ENCODE measurements at places on chromosomes 16 and 17.
A peak's percentile ranks its signal among the peaks of the same experiment; 100 is the strongest.

DNA sequence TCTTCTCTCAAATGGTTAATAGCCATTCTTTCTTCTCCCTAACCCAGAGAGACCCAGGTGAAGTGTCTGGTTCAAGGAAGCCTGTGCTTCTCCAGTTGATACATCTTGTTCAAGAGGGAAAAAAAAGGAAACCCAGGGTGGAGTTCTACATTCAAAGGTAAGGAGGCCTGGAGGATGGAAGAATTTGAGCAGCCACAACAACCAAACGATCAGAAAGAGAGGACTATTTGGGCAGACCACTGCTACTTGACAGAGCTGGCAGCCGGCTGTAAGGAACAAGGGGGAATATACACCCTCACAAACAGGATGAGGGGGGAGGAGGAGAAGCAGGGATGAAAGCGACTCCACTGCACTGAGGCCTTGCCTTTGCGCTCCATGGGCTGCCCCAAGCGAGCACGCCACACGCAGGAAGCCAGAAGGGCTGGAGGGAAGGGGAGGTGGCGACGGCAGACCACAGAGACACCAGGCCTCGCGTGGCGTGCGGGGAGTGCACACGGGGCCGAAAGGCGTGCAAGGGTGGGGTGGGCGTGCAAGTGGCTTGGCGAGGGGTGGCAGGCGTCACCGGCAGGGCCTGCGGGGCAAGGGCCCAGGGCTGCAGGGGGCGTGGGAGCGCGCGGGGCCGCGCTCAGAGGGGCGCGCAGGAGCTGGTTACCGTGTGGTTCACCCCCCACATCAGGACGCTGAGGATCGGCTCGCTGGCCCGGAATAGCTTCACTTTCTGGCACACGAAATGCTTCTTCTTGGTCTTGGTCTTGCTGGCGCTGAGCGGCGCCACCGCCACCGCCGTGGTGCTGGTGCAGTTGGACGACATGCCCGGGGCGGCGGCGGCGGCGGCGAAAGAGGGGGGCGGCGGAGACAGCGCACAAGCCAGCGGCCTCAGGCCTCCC, 499 bp downstream of the PIP4K2B start:
- peak; percentile 55 for DNase-seq

DNA sequence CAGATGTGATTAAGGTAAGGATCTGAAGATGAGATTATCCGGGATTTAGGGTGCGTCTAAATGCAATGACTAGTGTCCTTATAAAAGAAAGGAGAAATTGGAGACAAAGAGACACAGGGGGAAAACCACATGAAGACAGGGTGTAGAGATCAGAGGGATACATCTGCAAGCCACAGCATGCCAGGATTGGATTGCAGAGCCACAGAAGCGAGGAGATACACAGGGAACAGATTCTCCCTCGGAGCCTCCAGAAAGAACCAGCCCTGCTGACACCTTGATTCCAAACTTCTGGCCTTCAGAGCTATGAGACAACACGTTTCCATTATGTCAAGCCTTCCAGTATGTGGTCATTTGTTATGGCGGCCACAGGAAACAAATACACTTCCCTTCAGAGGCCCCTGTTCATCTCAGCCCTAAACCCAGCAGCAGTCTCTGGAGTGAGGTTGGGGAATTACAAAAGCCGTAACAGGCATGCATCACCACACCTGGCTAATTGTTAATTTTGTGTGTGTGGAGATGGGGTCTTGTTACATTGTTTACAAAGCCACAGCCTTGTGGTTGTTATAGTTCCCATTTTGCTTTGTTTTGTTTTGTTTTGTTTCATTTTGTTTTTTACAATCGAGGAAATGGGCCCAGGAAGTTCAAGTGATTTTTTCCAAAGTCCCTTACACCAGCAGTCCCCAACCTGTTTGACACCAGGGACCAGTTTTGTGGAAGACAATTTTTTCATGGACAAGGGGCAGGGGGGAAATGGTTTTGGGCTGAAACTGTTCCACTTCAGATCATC, 51.6 kb upstream of the LYRM9 start:
- no peak for DNase-seq

DNA sequence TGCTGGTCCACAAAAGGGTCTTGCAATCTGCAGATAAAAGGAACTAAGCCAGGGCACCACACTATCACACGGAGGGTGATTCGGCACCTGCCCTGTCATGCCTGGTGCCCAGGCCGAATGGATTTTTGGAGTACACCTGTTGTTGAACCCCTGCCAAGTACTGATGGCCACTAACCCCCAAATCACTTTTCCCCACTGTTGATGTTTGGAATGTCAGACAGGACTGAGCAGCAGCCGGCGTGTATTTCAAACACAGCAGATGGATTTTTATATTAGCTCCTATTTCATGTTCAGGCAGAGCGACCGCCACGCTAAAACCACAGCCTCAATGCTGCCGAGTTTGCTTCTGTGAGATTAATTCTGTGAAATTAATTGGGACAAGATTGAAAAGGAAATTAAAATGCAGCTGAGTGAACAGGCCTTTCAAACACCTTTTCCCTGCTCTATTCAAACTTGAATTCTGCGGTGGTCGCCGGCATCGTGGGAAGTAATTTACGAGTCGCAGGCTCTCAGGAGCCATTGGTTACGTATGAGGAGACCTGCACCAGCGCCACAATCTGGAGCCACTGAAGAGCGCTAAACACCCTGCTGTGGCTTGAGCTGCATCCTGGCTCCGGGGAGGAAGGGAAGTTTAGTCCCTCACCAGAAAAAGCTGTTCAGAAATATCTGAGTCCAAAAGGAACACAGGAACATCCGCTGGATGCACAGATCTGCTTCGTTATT, 48.5 kb downstream of the SNX11 start:
- DNase-seq = no peak

GRCh38 chr17:6903326-6903900, 71.9 kb upstream of the TEKT1 start:
- no peak for DNase-seq

- DNase-seq = no peak
Measured at GRCh38 chr16:81528256-81528655, 83.6 kb downstream of the CMIP start.

GRCh38 chr16:49436181-49436580, 62.6 kb downstream of the C16orf78 start:
- DNase-seq = no peak

GRCh38 chr17:44872131-44872768, 24.6 kb downstream of the HIGD1B start:
- DNase-seq = no peak

- peak; percentile 20 for DNase-seq
Measured at GRCh38 chr16:57667526-57668262, 412 bp upstream of the ADGRG3 start.

All from CD4-positive, alpha-beta T cell treated with Interleukin-12 subunit alpha and Interleukin-12 subunit beta, for 1 hour (primary cell).